Activated T-helper 2 cell treated with anti-CD3 and anti-CD28 coated beads, Interferon-gamma antibody, Interleukin-2, Interleukin-4, amounts not matched to agents 10 μg/mL and 5 μg/mL and 100 μg/mL, durations not matched to agents 14 hours and 24 hours and 36 hours (primary cell): ENCODE measurements at places on chromosomes 3 and 15.
A peak's percentile ranks its signal among the peaks of the same experiment; 100 is the strongest.

DNA sequence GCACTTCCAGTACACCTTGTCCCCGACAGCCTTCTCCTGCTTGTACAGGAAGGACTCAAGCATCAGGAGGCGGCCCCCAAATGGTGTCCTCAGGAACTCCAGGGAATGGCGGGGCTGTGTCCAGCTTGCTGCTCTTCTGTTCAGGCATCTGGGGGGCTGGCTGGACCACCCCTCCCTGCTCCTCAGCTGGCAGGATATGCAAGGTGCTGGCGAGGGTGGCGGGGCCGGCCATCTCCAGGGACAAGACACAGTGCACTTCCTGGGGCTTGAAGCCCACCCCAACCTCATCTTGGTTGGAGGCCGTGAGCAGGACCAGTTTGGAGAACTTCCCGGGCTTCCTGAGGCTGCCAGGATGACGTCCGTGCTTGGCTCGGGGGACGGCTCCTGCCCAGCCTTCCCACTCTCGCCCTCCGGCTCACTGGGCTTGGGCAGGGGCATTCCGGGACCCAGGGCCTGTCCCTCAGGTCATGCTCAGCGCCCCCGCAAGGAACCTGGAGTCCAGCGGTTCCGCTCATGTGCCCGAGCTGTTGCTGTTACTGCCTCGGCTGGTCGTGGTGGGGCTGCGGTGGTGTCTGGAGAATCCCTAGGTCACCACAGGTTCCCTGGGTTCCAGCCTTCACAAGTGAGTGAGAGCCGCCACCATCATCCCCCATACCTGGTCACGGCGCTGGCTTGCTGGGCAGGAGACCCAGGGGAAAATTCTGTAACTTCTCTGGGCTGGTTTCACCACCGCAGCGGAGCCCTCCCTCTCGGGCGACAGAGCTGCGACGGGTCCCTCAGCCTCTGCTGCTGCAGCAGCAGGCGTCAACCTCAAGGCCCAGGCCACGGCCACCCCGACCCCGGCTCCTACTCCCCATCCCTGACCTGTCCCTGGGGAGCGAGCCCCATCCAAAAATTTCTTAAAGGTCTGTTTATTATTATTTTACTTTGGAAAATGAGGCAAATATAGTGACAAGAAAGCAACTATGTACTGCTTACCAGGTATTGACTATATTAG is 82.8 kb upstream of the FXR1 start:
- DNase-seq = no peak

GRCh38 chr15:33048255-33048654 is 146.3 kb downstream of the FMN1 start:
- no peak for DNase-seq

DNA sequence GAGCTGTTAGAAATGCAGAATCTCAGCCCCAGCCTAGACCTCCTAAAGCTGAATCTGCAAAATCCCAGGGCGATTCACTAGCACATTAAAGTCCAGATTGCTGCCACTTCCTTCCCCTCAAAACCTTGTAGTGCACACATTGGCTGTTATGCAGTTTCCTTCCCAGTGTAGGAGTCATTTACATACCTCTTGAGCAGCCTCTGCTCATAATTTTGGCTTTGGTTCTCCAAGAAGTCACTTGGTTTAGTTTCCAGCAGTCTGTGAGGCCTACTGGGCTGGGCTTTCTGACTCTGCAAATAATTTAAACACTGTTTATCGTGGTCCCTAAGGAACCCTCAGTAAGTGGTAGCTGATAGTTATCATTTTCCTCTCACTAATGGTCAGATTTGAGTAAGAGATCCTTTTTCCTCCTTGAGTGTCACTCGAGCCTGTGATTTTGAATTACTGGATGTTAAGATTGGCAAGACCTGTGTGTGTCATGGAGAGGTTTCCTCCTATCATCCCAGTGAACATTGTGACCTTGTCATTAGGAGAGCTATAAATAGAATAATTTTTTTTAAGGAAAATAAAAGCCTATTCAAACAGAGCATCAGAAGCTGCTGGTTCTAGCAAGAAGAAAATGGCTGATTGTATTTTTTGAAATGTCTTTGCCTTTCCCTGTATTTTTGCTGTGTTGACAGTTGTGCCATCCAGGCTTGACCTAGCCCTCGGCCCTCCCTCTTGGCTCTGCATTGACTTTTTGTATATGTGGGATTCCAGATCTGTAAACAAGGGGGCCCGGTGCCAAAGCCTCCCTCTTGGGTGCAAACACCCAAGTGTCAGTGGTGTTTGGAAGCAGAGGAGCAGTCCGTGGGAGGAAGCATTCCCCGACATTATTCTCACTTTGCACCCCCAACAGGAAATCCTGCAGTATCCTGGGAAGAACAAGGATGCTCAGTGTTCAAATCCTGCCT is 134.8 kb upstream of the ANKRD28 start:
- no peak for DNase-seq

- DNase-seq = no peak
These were observed 74.9 kb upstream of the SKOR1 start for GRCh38 chr15:67750371-67750770.

- DNase-seq = no peak
These were observed 185.9 kb upstream of the GBE1 start for GRCh38 chr3:81947359-81947758.

GRCh38 chr15:100341239-100341749 is 481 bp downstream of the ADAMTS17 start:
- DNase-seq = peak; percentile 21

DNA sequence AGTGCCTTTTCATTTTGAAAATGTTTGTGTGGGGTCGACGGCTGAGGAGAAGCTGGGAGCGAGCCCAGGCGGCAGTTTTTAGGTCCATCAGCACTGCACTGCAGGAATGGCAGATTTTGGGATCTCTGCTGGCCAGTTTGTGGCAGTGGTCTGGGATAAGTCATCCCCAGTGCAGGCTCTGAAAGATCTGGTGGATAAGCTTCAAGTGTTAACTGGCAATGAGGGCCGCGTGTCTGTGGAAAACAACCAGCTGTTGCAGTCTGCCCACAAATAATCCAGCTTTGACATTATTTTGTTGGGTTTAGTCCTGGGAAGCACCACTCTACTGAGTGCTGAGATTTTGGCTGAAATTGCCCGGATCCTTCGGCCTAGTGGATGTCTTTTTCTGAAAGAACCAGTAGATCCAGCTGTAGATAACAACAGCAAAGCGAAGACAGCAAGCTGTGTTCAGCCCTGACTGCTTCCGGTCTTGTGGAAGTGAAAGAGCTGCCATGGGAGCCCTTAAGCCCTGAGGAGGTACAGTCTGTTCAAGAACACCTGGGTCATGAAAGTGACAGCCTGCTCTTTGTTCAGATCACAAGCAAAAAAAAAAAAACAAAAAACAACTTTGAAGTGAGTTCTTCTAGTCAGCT is 13.1 kb upstream of the ANP32A start:
- DNase-seq = peak; percentile 22

- no peak for DNase-seq
These were observed 54.0 kb downstream of the VGLL4 start for GRCh38 chr3:11589706-11590105.

DNA sequence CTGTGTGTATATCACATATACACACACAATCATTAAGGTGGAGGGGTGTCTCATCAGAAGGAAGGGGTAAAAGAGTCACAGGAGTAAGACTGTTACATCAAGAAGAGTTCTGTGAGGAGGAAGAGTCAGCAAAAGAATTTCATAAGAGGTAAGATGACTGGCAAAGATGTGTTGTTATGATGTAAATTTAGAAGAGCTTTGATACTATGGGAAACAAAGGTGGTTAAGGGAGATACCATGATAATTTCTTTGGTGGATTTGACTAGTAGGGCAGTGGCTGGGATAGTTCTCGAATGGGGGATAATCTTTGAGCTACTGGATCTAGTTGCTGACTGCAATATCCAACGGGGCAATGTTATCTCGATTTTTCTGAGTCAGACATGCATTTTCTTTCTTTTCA is 61.6 kb downstream of the STAG1 start:
- no peak for DNase-seq

- no peak for DNase-seq
These were observed 264.0 kb downstream of the TIGIT start for GRCh38 chr3:114557791-114558190.

GRCh38 chr3:179734497-179735281 is 81.8 kb downstream of the USP13 start:
- no peak for DNase-seq

- DNase-seq = peak; percentile 52
These were observed 61.8 kb downstream of the SLC12A8 start for GRCh38 chr3:125150525-125151441.

DNA sequence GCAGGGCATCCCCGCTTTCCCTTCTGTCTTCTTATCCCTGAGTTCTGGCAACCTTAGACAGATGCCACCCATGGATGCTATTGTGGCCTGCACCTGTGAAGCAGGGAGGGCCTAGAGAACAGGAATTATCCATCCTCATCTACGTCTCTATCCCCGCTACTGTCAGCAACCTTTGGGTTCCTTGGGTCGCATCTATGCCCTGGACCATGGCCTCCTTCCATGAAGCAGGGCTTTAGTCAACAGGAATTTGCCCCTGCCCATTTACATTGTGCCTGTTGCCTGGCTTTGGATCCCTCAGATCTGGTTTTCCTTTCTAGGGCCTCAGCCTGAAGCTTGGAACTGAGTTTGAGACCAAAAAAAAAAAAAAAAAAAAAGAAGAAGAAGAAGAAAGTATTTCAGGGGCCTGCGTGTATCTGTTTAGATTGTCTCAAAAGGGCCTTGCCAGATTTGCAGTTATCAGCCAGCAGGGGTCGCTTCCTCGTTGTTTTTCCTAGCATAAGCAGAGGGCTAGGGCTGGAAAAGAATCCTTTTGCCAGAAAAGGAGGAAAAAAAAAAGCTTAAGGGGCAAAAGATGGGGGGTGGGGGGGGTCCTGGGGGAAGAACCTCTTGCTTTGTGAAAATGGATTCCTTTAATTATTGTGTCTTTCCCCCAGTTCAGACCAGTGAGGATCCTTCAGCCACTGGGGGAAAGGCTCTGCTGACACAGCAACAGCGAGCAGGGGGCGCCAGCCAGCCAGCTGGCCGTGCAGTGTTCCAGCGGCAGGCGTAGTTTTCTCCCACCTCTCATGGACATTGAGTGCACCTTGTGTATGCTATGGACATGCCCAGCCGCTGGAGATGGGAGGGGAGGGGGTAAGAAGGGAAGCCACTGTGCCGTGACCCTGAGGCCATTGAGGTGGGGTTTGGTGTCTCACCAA is 65.7 kb upstream of the ALDH1L1 start:
- DNase-seq = no peak

DNA sequence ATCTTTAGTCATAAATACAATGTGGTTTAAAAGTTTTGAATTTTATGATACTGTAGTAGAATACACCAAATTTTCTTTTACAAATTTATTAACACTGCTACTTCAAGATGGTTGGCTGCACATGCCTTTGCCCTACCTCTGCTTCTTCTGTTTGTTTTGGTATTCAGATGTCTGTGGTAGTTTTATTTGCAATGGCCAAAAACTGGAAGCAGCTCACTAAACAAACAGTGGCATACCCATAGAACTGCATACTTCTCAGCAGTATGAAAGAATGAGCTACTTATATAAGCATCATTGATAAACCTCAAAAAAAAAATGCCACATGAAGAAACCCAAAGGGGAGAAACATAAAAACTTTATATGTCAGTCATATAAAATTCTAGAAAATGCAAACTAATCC is 19.5 kb downstream of the ARIH2 start:
- DNase-seq = no peak

- no peak for DNase-seq
These were observed 352.0 kb downstream of the SOX2 start for GRCh38 chr3:182063742-182064141.

DNA sequence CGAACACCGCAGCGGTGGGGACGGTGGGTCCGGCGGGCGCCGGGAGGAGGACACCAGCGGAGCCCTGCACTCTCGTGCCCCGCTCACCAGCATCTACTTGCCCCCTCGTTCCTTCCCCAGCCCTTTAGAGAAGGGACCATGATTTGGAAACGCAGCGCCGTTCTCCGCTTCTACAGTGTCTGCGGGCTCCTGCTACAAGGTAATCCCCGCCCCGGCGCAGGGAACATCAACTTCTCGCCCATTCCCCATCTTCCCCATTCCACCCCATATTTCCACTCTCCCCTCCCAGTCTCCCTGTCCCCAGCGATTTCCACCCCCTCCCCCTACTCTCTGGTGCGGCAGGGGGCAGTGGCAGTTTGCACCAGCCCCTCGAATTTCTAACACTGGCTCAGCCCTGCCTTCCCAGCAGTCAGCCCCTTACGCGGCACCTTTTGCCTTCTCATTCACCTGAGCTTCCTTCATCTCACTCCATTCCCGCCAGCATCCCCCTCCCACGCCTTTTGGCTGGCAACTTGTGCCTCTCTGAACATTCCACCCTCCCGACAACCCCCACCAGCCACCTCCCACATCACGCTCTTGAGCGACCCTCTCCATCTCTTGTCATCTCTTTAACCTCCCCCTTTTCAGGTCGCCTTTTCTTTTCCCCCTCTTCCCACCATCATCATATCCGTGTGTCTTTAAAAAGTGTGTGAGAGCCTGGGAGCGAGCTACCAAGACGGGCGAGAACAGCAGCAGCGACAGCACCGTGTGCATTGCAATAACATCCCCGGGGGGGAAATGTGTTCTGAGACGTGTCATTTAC is 882 bp downstream of the CADM2 start:
- no peak for DNase-seq

DNA sequence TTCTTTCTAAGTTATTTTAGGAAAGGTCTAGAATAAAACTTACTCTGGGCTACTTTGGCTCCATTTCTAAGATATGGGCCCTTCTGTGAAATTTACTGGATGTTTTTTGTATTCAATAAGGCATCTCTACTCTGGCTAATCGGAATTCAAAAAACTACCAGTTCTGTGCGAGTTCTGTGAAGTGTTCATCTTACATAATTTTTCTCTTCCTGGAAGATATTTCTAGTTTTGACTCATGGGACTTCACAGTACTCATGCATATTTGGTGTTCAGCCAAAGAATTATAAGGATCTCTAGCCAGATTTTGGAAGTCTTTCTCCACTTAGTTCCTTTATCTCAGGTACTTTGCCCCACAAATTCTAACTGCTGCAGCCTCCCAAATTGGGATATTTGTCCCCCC is 46.4 kb upstream of the MBNL1 start:
- no peak for DNase-seq

GRCh38 chr15:78372880-78373279 is 32.7 kb downstream of the CRABP1 start:
- no peak for DNase-seq

DNA sequence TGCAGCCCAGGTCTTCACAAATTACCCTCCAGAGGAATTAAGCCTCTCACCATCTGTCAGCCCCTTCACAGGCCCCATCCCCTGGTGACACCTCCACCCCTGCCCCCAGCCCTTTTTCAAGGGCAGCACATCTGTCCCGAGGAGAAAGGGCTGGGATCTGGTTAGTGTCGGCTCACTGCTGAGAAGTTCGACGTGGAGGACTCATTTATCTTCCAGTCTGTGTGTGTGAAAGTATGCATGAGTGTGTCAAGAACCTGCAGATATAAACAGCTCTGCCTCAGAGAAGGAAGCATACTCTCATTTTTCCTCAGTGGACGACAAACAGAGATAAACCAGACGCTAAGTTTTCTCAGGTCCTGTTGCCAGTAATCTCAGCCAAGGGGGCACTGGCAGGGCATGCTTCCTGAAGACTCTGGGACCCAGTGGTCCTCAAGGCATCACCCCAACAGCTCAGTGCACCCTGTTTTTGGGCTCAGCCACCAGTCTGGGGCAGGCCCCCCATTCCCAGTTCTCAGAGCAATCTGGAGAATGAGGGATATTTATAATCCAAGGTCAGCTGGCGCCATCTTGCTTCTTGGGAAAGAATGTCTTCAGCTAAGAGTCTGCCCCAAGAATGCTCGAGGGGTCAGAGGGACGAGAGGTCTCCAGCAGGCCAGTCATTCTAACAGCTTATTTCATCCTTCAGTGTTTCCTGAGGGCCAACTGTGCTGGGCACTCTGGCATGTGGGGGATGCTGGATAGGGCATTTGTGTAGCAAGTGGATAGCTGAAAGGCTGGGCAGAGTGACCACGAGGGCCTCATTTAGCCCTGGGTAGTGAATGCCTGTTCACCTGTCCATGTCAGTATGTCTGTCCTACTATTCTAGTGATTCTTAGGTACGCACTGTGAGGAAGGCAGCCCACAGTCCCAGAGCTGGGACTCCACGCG is 73.6 kb downstream of the ADCY5 start:
- no peak for DNase-seq
